C1 segment of cervical spinal cord (tissue), 14 donors: ENCODE measurements at places on chromosomes 5 and 9.

GRCh38 chr9:4574657-4575243 is 84.5 kb downstream of the SLC1A1 start:
- no peak for DNase-seq

- no peak for DNase-seq
These were observed 269.4 kb upstream of the MVB12B start for GRCh38 chr9:126057121-126057825.

DNA sequence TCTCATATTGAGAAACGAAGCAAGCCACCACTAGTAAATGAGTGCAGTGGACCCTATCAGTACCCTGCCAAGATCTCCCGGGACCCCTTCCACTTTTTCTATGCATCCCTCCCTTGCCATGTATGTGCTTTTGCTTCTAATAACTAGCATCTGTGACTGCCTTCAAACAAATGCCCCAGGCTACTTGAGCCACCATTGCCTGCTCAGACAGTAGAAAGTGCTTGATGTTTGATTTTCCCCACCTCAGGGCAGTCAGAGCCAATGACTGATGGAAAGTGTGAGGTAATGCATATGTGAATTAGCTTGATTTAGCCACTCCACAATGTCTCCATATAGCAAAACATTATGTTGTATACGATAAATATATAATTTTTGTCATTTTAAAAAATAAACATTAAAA is 797.3 kb upstream of the ACO1 start:
- no peak for DNase-seq

GRCh38 chr5:473551-474192 is 30.7 kb downstream of the EXOC3 start:
- DNase-seq, result peak; percentile 30

- DNase-seq, result no peak
These were observed 20.7 kb downstream of the COL23A1 start for GRCh38 chr5:178569485-178569884.

GRCh38 chr5:101103874-101104273 is 200.8 kb upstream of the ST8SIA4 start:
- DNase-seq, result no peak

GRCh38 chr9:96376891-96377874 is 6.3 kb downstream of the SLC35D2 start:
- DNase-seq, result no peak

DNA sequence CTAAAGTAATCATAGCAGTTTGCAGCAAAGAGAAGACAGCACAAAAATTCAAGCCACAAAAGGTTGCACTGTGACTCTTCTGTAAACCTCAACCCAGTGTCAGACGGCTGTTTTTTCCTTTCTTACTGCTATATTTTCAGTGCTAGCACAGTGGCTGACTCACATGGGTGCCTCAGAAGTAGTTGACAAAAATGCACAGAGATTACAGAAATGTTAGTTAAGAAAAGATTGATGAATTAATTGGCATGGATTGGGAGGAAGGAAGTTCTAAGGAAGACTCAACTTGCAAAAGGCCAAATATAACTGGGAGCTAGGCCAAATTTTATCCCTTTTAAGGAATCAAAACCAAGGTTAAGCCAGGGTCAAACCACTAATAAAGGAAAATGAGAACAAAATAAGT is 43.7 kb upstream of the ITGA1 start:
- DNase-seq, result no peak

DNA sequence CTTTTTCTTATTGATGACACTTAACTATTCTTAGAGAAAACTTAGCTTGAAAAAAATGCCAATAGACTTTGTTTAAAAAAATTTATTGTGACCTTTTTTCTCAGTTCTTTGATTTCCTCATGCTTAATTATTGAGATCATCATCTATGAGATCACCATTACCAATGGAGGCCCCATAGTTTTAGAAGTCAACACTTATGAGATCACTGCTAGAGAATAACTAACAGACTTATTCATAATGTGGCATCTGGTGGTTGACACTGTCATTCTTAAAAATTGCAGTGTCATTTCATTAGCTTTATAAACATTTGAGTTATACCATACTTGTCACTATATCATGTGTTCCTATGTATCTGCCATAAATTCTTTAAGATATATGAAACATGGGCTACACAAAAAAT is 14.9 kb upstream of the FEM1C start:
- DNase-seq, result no peak

DNA sequence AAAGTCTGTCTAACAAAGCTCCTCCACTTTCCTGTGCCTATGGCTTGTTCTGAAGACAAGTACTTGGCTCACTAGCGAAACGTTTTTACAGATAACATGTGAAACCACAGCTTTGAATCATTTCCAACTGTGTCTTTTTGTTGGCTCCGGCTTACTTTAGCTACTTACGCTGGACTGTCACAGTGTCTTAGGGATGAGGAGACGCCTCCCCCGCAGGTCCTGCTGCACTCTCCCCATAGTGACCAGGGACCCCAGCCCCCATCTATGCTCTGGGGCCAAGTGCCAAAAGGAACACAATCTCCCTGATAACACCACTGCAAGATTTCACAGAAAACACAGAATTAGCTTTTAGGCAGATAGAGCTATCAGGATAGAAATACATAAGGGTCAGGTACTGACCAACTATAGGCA is 219.1 kb downstream of the ADAMTS6 start:
- no peak for DNase-seq
